Large intestine (tissue), 12 donors: ENCODE measurements at places on chromosomes 2 and 18.

GRCh38 chr2:238024986-238025385 is 35.8 kb upstream of the SCLY start:
- no peak for DNase-seq

DNA sequence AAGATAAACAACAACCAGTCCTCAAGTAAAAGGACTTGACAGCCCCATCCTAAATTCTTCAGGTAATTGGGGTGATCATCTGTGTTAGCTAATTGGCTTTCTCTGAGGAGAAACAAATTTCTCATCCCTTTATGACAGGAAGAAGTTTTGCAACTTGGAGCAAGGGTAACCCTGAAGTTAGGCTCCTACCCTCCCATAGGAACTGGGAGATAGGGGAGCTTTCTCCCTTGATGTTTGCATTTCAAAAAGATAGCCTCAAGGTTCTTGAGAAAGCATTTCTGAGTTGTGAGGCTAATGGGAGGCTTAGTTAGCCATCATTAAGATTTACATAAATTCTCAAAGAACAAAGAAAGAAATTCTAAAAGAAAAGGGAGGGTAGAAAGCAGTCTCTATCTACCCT is 95.4 kb downstream of the MAP2 start:
- DNase-seq = no peak

GRCh38 chr2:129865976-129866375 is 113.5 kb upstream of the RAB6C start:
- DNase-seq = no peak

DNA sequence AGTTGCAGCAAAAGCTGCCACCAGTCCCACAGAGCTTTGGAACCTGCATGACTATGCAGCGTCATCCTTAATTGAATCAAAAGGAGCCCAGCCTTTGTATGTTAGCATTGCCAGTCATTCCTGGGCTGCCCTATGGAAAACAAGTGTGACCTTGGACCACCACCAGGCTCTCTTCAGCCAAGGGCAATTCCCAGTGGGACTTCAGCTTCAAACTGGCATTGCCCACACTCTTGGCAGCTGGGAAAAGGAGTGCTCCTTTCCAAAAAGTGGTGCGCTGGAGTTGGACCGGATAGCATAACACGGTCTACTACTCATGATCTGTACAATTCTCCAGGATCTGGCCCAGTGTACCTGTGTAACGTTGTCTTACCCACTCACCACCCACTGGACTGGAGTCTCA is 259.5 kb downstream of the MREG start:
- no peak for DNase-seq

GRCh38 chr2:46184794-46185583 is 112.2 kb upstream of the EPAS1 start:
- DNase-seq = no peak

DNA sequence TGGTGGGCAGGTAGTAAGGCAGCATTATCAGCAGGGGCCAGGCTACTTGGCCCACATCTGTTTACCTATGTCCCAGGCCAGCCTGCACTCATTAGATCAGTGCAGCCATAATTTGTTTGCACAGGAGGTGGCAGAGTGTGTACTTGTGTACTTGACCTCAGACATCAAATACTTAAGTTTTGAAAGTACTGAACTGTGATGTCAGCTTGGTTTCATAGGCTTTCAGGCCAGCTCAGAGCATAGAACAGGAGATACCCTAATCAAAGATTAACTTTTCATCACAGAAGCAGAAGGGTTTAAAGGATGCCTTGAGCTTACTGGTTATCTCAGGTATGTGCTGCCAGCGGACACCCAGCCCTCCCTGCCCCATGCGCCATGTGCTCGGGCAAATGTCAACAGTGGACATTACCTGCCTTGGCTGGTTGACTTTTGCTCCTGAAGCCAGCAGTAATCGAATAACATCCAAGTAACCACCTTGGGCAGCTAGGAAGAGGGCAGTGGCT is 33.2 kb downstream of the ANKRD29 start:
- DNase-seq = peak; percentile 78

DNA sequence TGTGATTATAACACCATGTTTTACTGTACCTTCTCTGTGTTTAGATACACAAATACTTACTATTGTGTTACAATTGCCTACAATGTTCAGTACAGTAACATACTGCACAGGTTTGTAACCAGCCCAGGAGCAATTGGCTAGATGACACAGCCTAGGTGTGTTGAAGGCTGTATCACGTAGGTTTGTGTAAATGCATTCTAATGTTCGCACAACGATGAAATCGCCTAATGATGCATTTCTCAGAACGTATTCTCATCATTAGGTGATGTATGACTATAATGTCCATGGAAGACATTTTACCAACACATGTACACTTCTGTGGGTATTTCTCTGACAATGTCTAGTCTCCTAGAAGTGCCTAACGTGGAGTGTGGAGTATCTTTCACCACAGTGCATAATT is 165.9 kb upstream of the KLF7 start:
- no peak for DNase-seq

DNA sequence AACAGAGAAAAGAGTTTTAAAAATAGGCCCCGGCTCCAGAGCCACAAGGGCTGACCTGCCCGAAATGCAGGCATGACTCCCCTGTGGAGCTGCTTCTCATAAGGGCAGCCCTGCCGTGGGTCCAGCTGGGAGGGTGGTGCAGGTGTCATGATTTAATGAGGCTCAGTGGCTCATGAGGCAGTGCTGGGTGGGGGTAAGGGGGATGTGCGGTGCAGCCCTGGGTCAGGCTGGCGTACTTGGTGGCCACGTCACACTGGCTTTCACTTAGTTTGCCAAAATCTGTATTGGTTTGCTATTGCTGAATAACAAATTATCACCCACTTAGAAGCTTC is 33.6 kb downstream of the HJURP start:
- no peak for DNase-seq

- no peak for DNase-seq
These were observed 19.1 kb downstream of the LBH start for GRCh38 chr2:30250421-30250820.

GRCh38 chr2:21453723-21454450 is 330.1 kb downstream of the TDRD15 start:
- no peak for DNase-seq

- no peak for DNase-seq
These were observed 15.4 kb upstream of the GLI2 start for GRCh38 chr2:120720231-120720630.

DNA sequence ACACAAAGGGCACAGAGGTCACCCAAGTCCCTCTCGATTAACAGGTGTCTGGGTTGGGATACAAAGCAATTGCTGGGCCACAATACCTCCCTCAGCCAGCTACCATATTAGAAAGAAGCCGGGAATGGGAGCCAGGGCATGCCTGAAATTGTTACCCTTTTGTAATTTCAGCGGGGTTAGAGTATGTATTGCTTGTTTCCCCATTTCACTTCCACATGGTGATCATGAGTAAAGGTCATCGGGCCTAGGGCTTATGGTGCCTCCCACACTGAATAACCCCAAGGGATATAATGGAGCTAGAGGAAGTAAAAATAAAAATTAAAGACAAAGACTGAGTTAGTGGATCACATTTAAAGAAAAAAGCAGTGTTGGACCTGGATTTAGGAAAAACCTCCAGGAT is 437.2 kb upstream of the KLHL29 start:
- no peak for DNase-seq

- DNase-seq = no peak
These were observed 73.4 kb downstream of the TWIST2 start for GRCh38 chr2:238921259-238921658.

- no peak for DNase-seq
These were observed 19.1 kb downstream of the TRAK2 start for GRCh38 chr2:201432038-201432620.

DNA sequence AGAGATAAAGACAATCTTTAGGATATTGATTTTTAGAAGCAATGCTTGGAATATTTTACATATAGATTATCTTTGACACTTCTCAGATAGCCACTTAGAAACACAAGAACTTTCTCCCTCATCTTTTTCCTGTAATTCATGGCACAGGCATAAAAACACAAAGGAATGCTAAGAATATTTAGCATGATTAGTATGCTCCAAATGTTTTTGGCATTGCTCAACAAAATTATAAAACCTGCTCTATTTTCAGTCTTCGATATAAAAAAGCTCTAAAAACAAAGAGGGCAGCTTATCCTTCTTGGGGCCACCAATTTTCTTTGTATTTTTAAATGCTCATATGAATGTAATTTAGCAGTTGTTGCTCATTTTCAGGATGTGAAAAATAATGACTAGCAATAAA is 90.8 kb downstream of the RAD51AP2 start:
- DNase-seq = no peak

DNA sequence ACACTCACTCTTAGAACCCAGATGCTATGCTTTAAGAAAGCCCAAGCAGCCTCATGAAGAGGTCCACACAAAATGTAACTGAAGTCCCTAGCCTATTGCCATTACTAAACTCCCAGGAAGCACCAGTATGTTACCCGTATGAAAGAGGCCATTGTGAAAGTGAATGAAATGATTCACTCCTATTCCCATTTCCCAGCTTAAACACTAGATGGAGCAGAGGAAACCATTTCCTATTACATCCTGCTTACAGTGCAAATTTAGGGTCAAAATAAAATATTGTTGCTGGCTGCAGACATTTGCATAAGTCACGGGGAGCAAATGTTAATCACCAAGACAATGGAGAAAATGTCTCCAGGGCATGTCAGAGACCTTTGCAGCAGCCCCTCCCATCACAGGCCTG is 989.7 kb upstream of the CRIM1 start:
- DNase-seq = no peak

GRCh38 chr2:231199219-231199618 is 788 bp downstream of the ARMC9 start:
- no peak for DNase-seq

- no peak for DNase-seq
These were observed 15.0 kb upstream of the OTOF start for GRCh38 chr2:26492749-26493515.

GRCh38 chr2:230779607-230780006 is 67.0 kb downstream of the CAB39 start:
- DNase-seq = no peak

DNA sequence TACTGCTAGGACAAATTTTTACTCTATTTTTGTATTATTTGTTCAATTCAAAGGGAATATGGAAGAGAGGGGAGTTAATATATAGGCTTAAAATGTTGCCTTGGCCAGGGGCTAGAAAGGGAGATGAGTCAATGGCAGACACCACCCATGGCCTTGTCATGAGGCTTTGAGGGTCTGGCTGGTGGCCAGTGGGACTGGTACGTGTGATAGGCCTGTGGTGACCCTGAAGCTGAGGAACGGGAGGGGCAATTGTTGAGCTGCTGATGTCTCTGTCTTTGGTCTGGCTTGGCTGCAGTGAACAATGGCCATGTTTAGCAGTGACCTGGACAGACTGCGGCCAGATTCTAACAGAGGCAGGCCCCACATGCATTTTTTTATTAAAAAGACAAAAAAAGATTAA is 18.5 kb downstream of the GKN1 start:
- no peak for DNase-seq

DNA sequence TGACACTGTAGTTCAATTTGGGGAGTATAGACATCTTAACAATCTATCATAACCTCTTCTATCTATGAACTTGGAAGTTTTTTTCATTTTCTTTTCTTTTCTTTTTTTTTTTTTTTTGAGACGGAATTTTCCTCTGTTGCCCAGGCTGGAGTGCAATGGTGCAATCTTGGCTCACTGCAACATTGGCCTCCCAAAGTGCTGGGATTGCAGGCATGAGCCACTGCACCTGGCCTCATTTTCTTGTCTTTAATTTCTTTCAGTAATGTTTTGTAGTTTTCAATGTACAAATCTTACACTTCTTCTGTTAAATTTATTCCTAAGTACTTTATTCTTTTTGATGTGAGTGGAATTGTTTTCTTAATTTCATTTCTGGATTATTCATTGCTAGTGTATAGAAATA is 14.6 kb downstream of the ASAP2 start:
- DNase-seq = no peak

DNA sequence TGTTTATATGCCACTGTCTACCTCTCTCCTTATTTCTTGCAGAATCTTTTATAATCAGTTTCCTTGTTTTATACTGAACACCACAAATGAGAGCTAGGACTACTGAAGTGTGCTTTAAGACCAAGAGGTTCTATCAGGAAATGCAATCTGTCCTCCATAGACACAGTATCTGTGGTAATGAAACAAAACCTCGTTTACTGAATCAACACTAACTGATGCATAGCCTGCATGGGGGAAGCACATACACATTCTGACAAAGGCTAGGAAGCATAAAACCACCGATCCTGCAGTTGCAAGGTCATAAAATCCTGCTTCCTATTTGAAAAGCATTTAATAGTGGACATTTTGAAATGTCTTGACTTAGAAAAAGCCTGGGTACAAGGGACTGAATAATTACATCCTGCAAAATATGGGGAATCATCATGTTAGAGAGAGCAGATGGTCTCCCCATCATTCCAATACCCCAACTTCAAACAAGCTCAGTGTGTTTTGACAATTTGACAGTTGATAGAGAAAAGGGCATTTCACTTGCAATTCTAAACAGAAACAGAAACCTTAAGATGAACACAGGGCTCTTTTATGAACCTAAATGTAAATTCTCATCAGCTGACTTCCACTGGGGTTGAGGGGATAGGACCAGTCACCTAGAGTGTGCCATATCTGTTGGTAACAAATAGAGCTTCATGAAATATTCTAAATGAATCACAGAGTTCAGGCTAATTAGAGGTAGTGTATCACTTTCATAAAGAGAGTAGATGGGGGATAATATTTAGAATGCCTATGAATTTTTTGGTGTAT is 1845.6 kb upstream of the PIK3C3 start:
- no peak for DNase-seq

- DNase-seq = no peak
These were observed 33.4 kb upstream of the TMEM131 start for GRCh38 chr2:98028931-98029717.

DNA sequence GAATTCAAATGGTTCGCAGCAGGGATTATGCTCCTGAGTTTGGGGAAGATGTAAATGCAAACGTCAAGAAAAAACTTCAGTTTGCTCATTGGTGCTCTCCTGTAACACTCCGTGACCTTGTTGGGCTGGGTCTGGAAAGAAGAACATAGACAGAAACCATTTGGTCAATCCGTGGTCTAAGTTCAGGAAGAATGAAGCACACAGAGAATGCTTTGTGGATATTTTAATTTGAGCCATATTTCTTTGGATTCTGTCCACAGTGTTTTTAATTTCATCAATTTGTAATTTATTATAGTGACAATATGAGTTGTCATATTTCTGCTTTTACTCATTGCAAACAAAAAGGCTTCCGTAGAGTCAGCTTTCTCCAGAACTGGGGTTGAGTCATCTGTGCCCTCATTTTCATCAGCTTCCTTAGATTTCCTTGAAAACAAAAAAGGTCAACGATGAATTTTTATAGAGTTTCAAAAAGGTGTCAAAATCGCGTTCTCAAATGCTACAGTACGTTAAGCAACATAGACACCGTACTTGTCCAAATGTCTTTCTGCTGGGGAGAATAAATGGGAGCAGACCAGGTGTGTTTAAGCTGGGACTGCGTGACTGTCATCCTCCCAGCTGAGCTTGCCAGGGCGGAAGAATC is 606.4 kb downstream of the RNF144A start:
- no peak for DNase-seq

GRCh38 chr2:43443282-43443681 is 152.6 kb downstream of the THADA start:
- DNase-seq = no peak

GRCh38 chr18:34697891-34698290 is 12.2 kb upstream of the DTNA start:
- no peak for DNase-seq

GRCh38 chr2:180507028-180507427 is 473.4 kb upstream of the UBE2E3 start:
- no peak for DNase-seq

- DNase-seq = no peak
These were observed 31.8 kb downstream of the SMAD2 start for GRCh38 chr18:47898696-47899095.

- DNase-seq = no peak
These were observed 394.1 kb downstream of the TRIB2 start for GRCh38 chr2:13110825-13111224.

GRCh38 chr2:2466534-2466933 is 135.5 kb upstream of the MYT1L start:
- DNase-seq = no peak
